ENCODE measurements at places on chromosomes 11 and 22.
A peak's percentile ranks its signal among the peaks of the same experiment; 100 is the strongest.

DNA sequence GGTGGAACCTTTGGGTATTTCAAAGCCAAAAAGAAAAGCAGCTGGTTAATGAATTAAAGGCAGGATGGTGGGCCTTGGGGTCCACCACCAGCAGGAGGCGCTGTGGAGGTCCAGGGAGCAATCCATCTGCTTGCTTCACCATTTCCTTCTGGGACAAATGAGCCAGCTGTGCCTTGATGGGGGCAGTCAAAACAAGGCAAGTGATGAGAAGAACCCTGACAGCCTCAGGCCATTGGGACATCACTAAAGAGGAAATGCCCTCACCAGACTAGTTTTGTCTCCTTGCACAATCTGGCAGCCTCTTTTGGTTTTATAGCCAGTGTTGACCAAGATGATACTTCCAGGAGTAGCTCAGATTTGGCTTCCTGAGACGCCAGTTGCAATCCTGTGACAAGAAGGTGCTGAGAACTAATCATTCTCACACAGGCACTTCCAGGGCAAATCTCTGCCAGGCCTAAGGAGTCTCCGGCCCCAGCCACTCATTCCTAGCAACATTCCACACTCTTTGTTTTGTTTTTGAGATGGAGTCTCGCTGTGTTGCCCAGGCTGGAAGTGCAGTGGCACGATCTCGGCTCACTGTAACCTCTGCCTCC, 38.2 kb upstream of the WEE1 start:
- DNase-seq, result peak; percentile 95

DNA sequence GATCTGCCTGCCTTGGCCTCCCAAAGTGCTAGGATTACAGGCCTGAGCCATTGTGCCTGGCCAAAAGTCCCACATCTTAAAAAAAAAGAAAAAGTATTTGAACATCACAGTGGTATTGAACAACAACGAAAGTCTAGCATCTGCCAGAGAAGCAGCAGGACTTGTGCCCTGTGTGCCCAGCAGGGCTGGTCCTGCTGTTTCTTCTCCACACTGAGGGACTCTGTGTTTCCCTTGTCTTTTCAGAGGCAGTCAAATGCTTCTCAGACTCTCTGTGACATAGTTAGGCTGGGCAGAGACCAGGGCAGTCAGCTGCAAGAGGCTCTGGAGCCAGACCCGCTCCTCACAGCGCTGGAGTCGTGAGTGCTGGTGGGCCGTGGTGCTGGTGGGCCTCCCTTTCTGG, 56.2 kb downstream of the SBF1 start:
- DNase-seq, result no peak

DNA sequence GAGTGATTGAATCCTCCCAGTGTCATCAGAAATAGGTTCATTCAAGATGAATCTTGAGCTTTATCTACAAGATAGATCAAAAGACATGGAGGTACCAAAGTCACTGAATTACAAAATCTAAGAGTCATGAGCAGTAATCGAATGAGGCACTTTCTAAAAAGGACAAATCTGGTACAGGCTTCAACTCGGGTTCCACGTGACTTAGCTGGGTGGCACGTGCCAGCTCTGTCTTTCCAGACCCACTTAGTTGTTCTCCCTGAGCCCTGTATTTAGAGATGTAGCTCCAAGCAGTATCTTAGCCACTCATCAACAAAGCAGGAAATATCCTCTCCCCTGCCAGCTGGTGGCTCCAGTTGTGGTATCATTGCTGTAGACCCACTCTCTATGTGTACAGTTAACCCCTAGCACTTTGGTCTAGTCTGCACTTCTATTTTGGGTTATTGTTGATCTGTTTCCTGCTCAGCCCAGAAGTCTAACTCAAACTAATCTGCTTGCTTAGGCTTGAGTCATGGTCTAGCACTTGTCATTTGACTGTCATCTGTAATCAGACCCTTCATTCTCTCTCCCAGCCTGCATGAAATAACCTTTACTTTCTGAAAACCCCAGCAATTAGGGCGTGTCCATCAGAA, 528.7 kb downstream of the ETS1 start:
- no peak for DNase-seq

GRCh38 chr22:35046744-35047462, 19.1 kb upstream of the ISX start:
- DNase-seq, result no peak

DNA sequence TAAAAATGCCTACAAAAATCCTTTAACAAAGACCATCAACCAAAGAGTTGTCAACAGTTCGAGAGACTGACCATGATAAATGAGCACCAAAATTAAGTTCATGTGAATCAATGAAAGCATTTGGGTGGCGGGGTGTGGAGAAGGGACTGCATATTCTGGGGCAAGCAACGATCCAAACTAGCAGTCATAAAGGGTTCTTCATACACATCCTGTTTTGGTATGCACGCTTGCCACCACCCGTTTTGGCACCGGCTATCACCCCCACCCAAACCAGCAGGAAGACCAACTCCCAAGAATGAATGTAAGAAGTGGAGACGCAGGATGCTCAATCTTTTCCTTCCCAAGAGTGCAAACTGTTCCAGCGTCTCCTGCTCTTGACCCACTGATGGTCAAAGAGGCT, 80.8 kb downstream of the SGSM3 start:
- DNase-seq, result no peak

DNA sequence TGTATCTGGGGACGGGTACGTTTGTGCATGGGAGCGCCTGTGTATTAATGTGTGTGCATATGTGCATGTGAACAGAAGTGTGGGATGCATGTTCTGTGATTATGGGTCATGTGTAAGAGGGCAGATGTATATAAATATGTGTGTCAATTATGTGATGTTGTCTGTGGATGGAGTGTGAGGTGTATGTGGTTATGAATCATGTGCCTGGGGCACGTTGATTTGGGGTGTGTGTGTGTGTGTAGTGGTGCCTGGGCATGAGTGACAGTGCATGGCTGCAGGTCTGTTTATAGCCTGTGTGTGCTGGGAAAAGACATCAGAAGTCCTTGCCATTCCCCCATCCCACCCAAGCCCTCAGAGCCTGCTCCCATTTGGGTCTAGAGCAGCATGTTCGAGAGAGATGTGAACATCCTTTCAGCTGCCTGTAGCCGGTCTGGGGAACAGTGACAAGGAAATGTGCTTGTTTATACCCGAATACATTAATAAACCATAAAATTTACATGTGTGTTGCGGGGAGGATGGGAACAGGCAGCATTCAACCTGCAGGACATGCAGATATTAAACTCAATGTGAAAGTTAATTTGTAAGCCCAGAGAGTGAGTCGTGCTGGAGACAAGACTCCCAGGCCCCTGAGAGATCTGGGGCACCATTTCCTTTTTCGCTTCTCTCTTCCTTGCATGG, 129.0 kb downstream of the NECTIN1 start:
- DNase-seq, result no peak

GRCh38 chr11:95297680-95298452, 66.9 kb upstream of the SESN3 start:
- DNase-seq, result no peak

DNA sequence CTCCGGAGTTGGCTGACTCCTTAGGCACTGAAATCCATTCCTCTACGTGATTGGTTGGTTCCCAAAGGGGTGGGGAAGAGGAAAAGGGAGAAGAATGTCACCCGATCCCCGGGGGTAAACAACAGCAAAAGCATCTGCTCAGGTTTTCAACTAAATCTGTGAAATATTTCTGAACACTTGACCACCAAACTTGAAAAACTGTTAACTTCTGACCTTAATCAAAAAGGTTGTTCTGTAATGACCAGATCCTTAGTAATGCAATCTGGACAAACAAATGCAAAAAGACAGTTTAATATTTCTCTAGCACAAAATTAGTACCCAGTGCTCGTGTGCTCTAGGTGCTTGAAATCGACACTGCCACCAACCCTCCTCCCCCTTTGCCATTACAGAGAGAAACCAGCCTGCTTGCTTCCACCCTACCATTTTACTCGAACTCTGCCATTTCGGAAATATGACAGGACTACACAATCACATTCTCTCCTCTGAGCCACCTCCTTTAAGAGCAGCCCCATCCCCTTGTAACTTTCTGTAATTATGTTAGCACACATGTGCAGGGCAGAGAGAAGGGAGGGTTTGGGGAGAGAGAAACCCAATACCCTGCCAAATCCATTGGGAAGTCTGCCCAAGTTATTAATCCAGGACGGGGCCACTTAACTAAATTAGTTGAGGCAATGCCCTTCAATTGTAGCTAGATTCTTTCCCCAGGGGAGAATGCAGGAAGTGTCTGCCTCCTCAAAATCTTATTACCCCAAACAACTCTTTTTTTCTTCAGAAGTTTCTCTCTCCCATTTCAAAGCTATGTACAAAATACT, 113.8 kb downstream of the RBFOX2 start:
- peak; percentile 84 for DNase-seq
